ENCODE measurements at places on chromosomes 6 and 20.

- no peak for DNase-seq
Observed at GRCh38 chr20:12733811-12734210, 275.0 kb upstream of the SPTLC3 start.

GRCh38 chr20:11813106-11813890, 104.4 kb upstream of the BTBD3 start:
- no peak for DNase-seq

GRCh38 chr6:68059899-68060298, 575.2 kb upstream of the ADGRB3 start:
- DNase-seq: no peak

- DNase-seq: no peak
Observed at GRCh38 chr6:42007286-42008137, 42.8 kb upstream of the TAF8 start.

- no peak for DNase-seq
Observed at GRCh38 chr6:114892211-114892610, 549.4 kb upstream of the HS3ST5 start.

DNA sequence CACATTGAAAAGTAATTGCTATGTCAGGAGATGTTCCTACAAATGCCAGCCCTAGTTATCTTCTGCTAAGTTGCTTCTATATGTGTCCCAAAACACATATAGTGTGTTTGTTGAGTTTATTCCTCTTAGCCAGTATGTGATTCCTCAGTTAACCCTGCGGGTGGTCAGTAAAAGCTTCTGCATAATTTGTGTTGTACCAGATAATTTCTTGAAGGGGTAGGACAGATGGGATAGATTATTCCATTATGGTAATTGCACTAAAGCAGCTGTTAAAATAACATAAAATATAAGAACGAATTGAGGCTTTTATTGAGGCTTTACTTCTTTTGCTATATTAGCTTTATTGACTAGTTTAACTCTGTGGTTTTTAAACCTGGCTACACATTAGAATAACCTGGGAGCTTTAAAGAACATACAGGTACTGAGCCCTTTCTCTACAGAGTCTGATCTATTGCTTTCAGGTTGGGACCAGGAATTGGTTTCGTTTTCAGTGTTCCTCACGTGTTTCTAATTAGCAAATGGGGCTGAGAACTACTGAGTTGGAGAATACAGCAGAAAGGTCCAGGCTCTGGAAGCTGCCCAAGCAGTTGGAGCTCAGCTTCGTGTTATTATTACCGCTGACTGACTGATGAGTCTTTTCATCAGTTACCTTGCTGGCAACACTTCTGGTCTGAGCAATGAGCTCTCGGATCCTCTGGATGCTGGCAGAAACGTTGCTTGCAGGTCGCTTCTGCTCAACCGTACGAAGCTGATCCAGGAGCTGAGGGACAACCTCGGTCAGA, 56.9 kb downstream of the FAM229B start:
- peak; percentile 65 for DNase-seq

- peak; percentile 46 for DNase-seq
Observed at GRCh38 chr6:121726596-121726995, 291.1 kb downstream of the GJA1 start.

- DNase-seq: no peak
Observed at GRCh38 chr6:91140449-91140848, 553.6 kb upstream of the MAP3K7 start.

DNA sequence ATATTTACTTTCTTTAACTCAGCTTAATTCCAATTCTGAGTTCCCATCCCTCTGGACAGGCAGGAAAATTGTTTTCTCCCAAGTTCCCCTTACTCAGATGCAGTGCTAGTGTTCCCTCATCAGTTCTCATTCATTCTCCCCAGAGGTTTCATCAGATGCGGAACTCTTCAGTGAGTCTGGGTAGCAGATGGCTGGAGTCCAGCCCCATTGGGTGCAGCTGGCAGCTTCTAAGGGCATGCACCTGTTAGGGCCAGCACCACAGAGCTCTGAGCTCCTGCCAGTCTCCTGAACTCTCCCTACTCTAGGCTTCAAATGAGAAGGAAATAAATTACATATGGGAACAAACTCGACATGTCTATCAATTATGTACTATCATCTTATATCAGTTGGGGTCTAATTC, 76.6 kb downstream of the SOD2 start:
- no peak for DNase-seq

GRCh38 chr6:104908888-104909525, 47.9 kb upstream of the LIN28B start:
- DNase-seq: no peak

DNA sequence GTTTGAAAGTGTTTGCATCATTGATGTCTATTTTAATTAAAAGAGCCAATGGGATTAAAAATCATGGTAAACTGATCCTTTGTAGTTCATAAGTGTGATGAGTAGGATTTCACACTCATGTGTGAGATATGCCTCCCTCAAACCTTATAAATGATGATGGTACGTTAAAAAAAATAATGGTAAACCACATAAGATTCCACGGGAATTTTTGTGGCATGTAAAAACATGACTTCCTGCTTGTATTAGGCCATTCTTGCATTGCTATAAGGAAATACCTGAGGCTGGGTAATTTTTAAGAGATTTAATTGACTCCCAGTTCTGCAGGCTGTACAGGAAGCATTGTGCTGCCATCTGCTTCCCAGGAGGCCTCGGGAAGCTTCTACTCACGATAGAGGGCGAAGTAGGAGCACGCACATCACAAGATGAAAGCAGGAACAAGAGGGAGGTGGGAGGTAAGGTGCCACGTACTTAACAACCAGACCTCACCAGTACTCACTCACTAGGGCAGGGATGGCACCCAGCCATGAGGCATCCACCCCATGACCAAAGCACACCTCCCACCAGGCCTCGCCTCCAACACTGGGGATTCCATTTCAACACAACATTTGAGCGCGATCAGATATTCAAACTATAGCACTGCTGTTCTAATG, 187.6 kb upstream of the QKI start:
- DNase-seq: no peak

DNA sequence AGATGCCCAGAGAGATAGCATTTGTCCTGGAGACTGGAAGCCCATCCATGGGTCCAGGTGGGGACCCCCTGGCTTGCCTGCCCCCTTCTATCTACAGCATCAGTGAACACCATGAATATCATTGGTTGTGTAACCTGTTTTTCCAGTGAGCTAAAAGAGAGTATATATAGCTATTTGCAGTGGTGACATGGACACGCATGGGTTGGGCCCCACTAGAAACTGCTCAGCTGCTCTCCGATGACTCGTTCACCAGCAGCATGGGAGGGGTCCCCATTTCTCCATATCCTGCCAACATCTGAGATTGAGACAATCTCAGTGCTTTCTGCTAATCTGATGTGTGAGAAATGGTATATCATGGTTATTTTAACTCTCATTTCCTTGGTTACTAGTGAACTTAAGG, 4.0 kb upstream of the ZC3H12D start:
- no peak for DNase-seq

- no peak for DNase-seq
Observed at GRCh38 chr6:96235927-96236326, 220.2 kb downstream of the FUT9 start.

DNA sequence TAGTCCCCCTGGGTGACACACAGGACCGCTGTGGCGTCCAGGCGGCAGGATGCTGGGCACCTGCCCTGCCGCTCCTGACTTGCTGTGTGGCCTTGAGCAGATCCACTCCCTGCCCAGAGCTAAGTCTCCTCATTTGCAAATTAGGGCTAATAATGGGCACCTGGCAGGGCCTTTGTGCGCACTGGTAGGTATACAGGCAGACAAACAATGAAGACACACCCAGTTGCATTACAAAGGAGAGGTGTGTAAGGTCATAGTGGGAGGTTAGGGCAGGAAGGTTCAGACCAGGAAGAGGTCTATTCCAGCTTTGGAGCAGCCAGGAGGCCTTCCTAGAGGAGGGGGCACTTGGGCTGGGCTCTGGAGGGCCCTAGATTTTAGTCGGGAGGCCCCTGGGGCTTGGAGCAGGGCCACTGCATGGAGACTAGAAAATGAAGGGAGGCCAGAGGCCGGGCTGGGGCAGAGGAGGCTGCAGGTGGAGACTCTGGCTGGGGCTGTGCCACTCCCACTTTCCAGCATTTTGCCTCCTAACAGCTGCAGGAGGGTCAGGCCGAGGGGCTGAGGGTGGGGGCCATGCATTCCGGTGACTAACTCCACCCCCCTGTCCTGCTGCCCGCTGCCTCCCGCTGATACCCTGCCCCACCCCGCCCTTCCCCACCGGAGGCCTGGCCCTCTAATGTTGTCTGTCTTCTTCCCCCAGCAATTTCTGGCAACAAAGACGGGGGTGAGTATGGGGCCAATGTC, 28.5 kb downstream of the MYH7B start:
- no peak for DNase-seq

DNA sequence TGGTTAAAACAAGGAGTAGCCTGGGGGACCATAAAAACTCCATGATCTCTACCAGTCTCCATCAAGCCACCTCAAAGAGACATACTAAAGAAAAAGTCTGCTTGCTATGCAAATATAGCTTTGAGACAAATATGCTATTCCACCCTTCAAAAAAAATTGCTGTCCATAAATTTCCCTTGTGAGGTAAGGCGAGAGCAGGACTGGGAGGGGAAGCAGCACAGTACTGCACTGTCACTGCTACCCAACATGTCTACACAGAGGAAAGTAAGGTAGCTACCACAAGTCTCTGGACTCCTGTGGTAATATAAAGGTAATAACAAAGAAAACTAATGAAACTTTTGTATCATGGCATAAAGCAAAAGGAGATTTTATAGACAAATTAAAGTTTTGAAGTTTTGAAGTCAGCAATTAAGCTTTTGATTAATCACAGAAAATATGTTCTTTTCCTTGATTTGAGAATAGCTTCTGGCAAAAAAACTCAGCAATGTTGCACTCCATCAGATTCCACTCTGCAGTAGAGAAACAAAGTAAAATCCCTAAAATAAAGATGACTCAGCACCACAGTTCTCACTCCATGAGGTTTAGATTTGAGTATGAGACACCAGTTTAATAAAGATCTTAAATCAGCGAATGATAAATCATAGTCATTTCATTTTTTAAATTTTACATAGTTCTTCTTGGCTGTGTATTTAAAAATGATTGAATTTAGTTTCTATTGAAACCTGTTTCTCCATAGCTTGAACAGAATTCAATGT, 602.4 kb downstream of the COL12A1 start:
- peak; percentile 58 for DNase-seq

- DNase-seq: no peak
Observed at GRCh38 chr6:52645976-52646375, 24.9 kb upstream of the TMEM14A start.

GRCh38 chr6:37262446-37263026, 4.6 kb upstream of the TMEM217 start:
- no peak for DNase-seq

- DNase-seq: no peak
Observed at GRCh38 chr6:25277386-25277785, 1.8 kb upstream of the CARMIL1 start.

DNA sequence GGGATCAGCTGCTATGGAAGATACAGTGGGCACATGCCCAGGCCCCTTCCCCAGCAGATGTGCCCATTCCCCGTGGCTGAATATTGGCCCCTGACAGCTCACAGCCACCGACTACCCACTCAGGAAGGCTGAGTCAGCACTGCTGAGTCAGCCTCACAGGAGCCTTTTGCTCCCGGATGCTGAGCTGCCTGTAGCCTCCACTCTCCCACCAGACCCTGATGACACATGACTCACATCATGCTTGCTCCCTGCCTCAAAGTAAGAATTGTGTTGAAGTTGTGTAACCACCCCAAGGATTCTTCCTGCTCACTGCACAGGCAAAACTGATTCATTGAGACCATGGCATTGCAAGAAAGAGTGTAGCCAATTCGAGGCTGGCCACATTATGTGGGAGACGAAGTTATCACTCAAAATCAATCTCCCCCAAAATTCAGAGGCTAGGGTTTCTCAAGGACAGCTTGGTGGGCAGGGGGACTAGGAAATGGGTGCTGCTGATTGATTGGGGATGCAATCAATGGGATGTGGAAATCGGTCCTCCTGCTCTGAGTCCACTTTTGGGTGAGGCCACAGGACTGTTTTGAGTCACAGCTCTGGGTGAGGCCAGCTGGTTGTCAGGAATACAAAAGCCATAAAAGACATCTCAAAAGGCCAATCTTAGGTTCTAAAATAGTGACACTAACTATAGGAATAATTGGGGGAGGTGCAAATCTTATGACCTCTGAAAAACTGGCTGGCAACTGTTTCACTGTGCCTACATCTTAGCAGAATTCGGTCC, 556.6 kb upstream of the CDH4 start:
- no peak for DNase-seq
